Effector CD8-positive, alpha-beta T cell (primary cell): ENCODE measurements at places on chromosomes 4 and X.

DNA sequence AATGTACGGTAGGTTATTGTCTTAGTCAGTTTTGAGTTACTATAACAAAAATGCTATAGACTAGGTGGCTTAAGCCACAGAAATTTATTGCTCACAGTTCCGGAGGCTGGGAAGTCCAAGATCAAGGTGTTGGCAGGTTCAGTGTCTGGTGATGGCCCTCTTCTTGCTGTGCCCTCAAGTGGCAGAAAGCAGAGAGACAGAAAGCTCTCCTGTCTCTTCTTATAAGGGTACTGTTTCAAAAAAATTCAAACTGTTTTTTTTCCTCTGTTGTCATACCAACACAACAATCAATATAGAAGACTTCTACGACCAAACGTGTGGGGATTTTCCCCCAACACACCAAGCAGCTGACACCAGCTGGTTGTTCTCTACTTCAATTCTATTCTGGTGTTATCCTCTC is 53.4 kb downstream of the ADGRG4 start:
- DNase-seq, result no peak

GRCh38 chr4:137125011-137125410 is 407.3 kb downstream of the PCDH18 start:
- DNase-seq, result no peak

GRCh38 chr4:146510942-146511341 is 10.8 kb downstream of the SLC10A7 start:
- no peak for DNase-seq

DNA sequence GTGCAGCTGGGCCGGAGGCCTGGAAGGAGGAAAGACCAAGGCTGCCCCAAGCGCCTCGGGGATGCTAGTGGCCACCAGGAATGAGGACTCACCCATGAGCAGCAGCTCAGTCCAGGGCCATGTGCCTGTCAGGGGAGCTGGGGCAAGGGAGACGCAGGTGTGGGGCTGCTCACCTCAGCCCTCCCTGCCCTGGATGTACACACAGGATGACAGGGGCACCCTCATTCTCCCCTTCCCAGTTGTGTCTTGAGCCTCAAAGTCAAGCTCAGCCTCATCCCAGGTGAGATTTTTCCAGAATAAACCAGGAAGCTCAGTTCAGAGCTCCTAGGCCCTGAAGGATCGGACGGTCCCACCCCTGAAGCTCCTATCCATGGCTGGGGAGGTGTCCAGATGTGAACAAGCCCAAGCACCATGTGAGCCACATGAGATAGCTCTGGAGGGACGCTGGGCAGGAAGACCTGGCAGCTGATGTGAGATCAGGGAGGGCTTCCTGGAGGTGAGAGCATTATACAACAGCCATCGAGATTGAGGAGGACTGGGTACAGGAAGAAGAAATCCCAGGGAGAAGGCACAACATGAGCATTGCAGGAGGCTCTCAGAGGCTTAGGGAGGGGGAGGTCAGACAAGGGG is 23.0 kb downstream of the HTRA3 start:
- DNase-seq, result no peak

GRCh38 chr4:25913056-25913850 is 767 bp upstream of the SMIM20 start:
- DNase-seq, result peak; percentile 19

- no peak for DNase-seq
These were observed 360.0 kb downstream of the GALNTL6 start for GRCh38 chr4:172173206-172173605.

DNA sequence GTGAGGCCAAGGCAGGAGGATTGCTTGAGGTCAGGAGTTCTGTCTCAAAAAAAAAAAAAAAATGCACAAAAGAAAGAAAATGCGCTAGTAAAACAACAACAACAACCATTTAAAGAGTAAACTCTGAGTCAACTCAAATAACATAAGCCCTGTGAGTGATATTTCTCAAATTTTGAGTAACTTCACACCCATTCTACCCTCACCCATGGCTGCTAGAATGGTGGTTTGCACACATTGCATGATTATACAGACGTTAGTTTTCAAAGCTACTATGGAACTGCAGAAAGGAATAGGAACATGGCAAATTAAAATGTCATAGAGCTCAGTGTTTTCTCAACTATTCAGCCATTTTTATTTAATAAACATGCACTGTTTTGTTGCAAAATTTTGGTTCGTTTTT is 145.9 kb downstream of the OPHN1 start:
- no peak for DNase-seq
